ENCODE measurements at places on chromosomes 4 and X. TPM values are rescaled to one million over a fixed set of nuclear protein-coding genes. Genes with fewer than 3 reads are reported as not detected.

DNA sequence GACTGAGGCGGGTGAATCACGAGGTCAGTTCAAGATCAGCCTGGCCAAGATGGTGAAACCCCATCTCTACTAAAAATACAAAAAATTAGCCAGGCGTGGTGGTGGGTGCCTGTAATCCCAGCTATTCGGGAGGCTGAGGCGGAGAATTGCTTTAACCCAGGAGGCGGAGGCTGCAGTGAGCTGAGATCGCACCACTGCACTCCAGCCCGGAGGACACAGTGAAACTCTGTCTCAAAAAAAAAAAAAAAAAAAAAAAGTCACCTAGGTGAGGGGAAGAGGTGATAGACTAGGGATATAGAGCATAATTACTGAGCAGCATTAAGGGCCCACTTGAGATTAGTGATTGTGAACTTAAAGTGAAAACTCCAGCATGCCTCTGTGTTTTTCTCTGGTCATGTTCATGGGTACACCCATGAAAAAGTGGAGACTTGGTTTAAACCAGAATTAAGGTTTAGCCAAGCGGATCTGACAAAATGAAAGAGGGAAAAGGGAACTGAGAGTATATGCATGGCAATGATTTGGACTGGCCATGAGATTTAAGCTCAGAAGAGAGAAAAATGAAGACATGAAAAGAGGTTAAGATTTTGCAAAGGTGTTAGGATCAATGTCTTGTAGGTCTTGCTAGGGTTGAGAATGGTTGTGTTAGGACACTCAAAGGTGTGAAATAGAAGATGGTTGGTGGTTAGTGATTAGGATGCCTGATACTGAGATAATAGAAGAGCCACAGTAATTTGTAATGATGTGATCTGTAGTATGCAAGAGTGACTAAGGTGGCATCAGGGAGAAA lies 105.0 kb downstream of the RAB28 start:
- no peak for DNase-seq

DNA sequence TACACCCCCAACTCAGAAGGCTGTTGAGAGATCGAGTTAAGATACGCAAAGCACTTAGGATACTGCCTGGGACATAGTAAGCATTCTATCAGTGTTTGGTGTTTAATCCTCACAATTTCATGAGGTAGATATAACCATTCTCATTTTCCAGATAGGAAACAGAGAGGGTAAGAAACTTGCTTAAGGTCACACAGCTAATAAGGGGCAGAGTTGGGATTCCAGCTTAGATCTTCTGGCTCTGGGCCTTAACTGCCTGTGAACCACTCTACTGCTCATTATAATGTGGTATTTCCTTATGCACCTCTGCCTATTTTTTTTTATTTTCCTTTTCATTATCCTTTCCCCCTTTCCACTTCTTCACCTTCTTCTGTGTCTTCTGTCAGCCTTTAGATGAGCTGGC lies 242.2 kb upstream of the ANXA3 start:
- DNase-seq = no peak

GRCh38 chrX:108064613-108065012 lies 19.7 kb downstream of the VSIG1 start:
- DNase-seq = no peak

- DNase-seq = no peak
Observed at GRCh38 chrX:151688695-151689094, 6.6 kb upstream of the PRRG3 start.

GRCh38 chr4:124428648-124429047 lies 283.9 kb downstream of the ANKRD50 start:
- no peak for DNase-seq

Gene FRMD7
- 0.26 TPM for total RNA-seq

Gene DKK2
- total RNA-seq = under 0.01 TPM

Gene SPANXC
- total RNA-seq = not detected

All from fibroblast of lung (primary cell).